Keratinocyte (primary cell): ENCODE measurements at places on chromosomes 3 and 15.
A peak's percentile ranks its signal among the peaks of the same experiment; 100 is the strongest.

- DNase-seq = no peak
These were observed 17.2 kb downstream of the ALPK3 start for GRCh38 chr15:84834229-84834955.

DNA sequence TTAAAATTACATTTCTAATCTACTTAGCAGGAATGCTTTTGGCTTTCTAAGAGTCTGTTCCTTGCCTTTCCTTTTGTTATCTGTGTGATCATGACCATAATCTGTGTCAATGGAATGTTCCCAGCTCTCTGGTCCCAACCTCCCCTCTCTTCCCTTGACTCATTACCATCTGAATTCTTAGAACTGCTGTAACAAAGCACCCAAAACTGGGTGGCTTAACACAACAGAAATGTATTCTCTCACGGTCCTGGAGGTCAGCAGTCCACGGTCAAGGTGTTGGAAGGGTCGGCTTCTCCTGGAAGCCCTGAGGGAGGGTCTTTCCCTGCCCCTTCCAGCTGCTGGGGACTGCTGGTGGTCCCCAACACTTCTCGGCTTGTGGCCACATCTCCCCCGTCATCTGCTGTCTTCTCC, 81.1 kb downstream of the LRRK1 start:
- no peak for DNase-seq

DNA sequence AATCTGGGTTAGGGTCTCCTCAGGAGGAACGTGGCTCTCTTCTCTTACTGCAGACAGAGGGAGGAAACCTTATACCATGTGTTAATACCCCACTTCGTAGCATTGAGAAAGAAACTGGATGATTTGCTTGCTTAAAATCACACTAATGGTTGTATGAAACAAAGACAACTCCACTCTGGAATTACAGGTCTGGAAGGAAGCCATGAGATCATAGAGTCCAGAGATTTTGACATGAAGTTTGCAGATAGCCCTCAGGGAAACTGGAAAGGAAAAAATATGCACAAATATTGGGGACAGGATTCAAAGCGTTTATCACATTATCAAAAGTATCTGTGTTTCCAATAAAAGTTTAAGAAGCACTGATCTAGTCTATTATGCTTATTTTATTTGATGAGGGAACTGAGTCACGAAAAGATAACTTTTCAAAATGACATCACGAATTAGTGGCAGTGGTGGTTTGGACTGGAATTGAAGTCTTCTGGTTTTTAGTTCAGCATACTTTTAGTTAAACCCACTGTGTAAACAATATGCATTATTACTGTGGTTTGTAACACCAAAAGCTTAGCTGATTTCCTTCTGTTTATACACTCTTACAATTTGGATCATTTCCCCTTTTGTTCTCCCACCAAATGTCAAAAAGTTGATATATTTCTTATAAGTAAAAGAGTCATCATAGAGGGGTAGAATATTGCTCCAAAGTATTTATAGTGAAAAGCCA, 16.8 kb downstream of the FGF7 start:
- no peak for DNase-seq

GRCh38 chr3:194579091-194579606, 54.1 kb downstream of the TMEM44 start:
- no peak for DNase-seq

GRCh38 chr3:113006359-113007056, 15.7 kb downstream of the GTPBP8 start:
- no peak for DNase-seq

GRCh38 chr15:97692301-97693015, 268.0 kb upstream of the ARRDC4 start:
- DNase-seq = no peak

GRCh38 chr3:11558002-11558401, 85.7 kb downstream of the VGLL4 start:
- peak; percentile 57 for DNase-seq

DNA sequence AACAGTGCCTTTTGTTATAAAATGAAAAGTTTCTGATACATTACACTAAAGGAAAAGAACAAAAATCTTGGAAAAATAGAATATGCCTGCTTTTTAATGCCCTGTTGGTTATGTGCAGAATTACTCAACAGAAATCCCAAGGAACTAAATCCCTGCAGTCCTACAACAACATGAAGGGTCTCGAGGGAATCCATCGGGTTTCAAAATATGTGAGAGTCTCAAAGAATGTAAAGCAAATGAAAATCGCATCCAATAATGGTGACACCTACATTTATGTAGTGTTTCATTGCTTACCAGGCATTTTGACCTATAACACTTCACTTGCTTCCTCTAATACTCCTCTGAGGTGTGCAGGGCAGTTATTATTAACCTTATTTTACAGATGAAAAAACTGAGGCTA, 411.3 kb downstream of the FOXP1 start:
- DNase-seq = no peak

GRCh38 chr3:197753263-197753662, 3.6 kb downstream of the FYTTD1 start:
- no peak for DNase-seq

GRCh38 chr3:117603097-117603496, 893.5 kb downstream of the TUSC7 start:
- no peak for DNase-seq

DNA sequence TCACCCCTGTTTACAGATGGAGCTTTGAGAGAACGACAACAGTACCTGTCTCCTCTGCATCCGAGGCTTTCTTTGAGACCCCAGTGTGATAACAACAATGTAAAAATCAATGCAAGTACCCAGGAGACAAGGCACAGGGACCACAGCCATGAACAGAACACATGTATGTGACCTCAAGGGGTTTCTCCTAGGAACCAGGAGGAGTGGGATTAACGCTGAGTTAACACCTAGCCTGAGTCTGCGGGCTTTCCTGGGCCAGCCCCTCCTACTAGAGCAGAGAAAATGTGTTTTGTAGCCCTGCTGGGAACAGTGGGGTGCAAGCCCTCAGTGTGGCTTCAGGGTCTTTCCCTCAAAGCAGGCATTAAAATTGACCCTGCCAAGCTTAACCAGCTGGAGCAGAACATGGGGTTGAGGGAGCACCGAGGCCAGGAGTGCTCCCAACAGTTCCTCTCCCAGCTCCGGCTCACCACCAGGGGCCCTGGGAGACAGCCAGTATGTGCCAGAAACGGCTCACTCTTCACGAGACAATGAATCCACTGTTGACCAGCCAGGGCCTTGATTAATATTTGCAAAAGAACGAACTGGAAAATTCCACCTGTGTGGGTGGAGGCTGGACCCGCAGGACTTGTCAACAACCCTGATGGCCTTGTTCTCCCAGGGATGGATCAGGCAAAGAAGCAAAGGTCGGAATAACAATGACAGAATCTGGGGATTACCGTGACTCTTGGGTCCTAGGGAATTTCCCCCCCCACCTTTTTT, 3.6 kb downstream of the CHDH start:
- DNase-seq = no peak

GRCh38 chr15:48966595-48967301, 3.0 kb upstream of the SHC4 start:
- no peak for DNase-seq

GRCh38 chr3:24943961-24944360, 449.3 kb upstream of the THRB start:
- no peak for DNase-seq

GRCh38 chr3:66270288-66270687, 49.5 kb downstream of the SLC25A26 start:
- DNase-seq = no peak

GRCh38 chr15:38701149-38701548, 136.5 kb upstream of the RASGRP1 start:
- DNase-seq = no peak

- peak; percentile 76 for DNase-seq
These were observed 15.9 kb upstream of the SMAD3 start for GRCh38 chr15:67049351-67050044.

- DNase-seq = no peak
These were observed 9.7 kb upstream of the GNB5 start for GRCh38 chr15:52200831-52201365.

- peak; percentile 38 for DNase-seq
These were observed 5.5 kb upstream of the ZNF662 start for GRCh38 chr3:42900226-42901072.

DNA sequence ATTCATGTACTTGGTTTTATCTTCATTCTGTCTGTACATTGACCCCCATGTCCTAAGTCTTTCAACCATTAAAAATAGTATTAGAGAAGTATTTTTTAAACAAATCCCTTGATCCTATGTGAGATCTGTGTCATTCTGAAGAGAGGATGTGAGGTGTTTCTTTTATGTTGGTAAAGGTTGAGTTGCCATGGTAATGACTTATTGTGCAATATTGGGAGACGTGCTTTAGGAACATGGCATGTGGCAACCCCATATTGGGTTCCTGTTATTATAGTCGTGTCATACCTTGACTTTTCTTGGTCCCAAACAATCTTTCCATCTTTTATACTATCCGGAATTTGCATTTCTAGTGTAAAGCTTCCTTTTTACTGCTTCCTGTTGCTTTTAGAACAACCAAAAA, 203.1 kb downstream of the KCNAB1 start:
- DNase-seq = no peak
